ENCODE measurements at places on chromosomes 7 and 10.
A peak's percentile ranks its signal among the peaks of the same experiment; 100 is the strongest.

- DNase-seq, result no peak
Measured at GRCh38 chr10:101961591-101962498, 94.1 kb downstream of the ARMH3 start.

GRCh38 chr10:87723500-87723899 lies 63.8 kb downstream of the PAPSS2 start:
- DNase-seq, result no peak

- DNase-seq, result no peak
Measured at GRCh38 chr7:85237721-85238120, 50.9 kb upstream of the SEMA3D start.

DNA sequence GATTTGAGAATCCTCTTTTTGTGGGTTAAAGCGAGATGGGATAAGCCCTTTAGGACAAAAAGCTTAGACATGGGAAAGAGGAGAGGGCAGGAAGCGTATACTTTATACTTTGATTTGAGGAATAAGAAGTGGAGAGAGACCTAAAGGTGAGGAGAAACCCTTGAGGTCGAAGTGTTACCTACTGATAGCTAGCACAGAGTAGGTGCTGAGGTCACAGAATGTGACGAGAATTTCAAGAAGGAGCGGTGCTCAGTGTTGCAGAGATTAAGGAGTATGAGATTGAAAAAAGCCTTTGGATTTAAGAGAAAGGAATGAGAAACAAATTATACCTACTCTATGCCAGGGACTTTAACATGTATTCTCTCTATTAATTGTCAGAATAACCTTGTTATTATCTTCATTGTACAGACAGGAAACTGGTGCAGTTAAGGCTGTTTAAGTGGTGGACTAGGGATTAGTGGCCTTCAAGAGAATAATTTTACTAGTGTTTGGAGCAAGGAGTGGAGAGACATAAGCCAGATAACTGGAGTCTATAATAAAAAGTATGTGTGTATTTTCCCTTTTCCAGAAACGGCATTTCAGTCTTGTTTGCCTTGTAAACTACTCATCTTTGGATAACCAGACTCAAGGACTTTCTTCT lies 8.8 kb downstream of the CAPZA2 start:
- no peak for DNase-seq

DNA sequence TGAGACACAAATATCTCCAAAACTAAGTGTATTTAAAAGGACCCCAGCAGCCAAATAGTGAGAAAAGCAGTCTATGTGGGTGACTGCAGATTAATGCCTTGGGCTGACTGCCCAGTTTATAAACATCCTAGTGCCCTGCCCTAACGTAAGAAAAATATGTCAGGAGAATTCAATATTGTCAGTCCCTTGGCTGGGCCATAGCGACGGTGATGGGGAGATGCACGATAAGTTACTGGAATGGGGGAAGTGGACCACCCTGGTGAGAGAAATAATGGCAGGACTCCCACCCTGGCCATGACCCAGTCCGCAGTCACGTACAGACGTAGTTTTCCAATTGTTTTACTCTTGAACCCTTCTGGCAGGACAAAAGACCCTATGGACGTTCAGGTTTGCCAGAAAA lies 48.0 kb downstream of the JCAD start:
- DNase-seq, result peak; percentile 69

- no peak for DNase-seq
Measured at GRCh38 chr10:124578231-124579010, 116.8 kb downstream of the LHPP start.

- DNase-seq, result peak; percentile 62
Measured at GRCh38 chr7:32479574-32480200, 10.5 kb downstream of the LSM5 start.

DNA sequence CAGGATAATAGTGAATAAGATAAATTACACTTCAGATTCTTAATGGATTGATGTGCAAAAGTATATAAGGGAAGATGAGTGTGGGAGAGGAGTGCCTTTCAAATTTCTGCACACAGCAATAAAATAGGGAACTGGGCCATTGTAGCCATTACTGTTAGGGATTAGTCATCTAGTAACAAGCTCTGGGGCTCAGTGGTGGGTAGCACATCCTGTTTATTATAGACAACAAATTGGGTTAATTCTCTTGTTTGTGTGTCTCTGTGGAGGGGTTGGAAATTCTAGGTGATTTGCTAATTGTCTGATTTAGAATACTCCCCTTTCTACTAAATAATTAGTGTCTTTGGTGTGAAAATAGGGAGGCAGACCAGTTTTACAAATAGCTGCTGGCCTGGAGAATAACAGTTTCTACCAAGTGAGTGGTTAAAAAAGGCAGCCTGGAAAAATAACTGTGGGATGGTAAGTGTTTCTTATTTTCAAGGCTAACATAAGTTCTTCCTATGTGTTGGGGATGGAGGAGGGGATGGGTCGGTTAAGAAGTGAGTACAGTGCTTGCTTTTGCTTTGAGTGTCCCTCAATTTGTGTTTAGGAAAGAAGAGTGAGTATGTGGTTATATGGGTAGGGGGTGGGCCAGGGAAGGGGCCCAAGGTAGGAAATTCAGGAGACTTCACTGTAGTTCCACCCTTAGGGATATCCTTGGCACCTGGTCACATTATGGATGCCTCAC lies 43.3 kb upstream of the TMEM248 start:
- no peak for DNase-seq

GRCh38 chr10:17910125-17910789 lies 41.5 kb upstream of the SLC39A12 start:
- DNase-seq, result peak; percentile 71

DNA sequence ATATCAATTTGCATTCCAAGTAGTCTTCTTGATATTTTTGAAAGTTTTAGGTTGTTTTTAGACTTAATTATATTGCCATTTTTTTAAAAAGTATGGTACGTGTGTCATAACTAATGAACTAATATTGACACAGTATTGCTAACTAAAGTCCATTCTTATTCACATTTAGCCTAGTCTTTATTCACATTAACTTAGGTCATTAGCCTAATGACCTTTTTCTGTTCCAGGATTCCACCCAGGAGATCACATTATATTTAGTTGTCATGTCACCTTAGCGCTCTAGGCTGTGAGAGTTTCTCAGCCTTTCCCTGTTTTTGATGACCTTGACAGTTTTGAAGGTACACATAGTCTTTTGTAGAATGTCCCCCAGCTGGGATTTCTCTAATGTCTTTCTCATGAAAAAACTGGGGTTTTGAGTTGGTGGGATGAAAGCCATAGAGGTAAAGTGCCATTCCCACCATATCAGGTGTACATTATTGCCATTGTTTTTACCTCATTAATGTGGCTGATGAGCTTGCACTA lies 38.5 kb downstream of the SDHAF3 start:
- no peak for DNase-seq

- DNase-seq, result peak; percentile 25
Measured at GRCh38 chr10:88157981-88158465, 294.6 kb downstream of the PTEN start.

- peak; percentile 66 for DNase-seq
Measured at GRCh38 chr10:4770801-4771553, 55.0 kb upstream of the AKR1E2 start.

DNA sequence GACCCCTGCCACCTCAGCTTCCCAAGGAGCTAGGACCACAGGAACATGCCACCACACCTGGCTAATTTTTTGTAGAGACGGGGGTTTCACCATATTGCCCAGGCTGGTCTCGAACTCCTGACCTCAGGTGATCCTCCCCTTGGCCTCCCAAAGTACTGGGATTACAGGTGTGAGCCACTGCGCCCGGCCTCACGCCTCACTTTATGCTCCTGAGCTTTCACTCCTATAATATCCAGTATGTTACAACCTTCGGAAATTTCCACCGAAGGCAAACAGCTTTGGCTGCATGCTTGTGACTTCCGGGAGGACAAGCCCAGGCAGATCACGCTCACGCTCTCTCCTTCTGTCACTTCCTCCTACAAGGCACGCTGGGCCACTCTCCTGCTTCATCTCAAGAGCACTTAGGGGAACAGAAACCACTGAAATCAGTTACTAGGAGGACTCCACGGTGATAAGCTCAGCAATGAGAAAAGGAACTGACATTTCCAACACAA lies 4.4 kb upstream of the MAD1L1 start:
- DNase-seq, result no peak

DNA sequence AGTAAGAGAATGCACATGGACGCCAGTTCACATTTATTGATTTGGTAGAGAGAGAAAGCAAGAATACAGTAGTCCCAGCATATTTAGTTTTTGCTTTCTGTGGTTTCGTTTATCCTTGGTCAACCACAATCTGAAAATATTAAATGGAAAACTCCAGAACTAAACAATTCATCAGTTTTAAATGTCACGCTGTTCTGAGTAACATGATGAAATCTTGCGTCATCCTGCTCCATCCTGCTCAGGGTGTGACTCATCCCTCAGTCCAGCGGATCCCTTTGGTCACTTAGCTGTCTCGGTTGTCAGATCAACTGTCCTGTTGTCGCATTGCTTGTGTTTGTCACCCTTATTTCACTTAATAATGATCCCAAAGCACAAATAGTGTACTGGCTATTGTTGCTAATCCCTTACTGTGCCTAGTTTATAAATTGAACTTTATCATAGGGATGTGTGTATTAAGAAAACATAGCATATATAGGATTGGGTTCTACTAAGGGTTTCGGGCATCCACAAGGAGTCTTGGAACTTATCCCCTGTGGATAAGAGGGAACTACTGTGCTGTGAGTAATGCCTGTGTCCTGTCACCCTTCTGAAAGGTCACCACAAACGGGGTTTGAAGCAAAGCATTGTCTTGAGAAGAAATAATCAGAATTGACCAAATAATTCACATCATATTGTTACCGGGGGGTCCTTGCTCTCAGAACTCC lies 73.6 kb downstream of the OTUD1 start:
- DNase-seq, result no peak

GRCh38 chr7:6156734-6157133 lies 115.7 kb downstream of the CYTH3 start:
- DNase-seq, result no peak

- DNase-seq, result no peak
Measured at GRCh38 chr10:43215758-43216455, 51.0 kb downstream of the RASGEF1A start.

GRCh38 chr7:143331179-143331801 lies 15.4 kb downstream of the CLCN1 start:
- no peak for DNase-seq

DNA sequence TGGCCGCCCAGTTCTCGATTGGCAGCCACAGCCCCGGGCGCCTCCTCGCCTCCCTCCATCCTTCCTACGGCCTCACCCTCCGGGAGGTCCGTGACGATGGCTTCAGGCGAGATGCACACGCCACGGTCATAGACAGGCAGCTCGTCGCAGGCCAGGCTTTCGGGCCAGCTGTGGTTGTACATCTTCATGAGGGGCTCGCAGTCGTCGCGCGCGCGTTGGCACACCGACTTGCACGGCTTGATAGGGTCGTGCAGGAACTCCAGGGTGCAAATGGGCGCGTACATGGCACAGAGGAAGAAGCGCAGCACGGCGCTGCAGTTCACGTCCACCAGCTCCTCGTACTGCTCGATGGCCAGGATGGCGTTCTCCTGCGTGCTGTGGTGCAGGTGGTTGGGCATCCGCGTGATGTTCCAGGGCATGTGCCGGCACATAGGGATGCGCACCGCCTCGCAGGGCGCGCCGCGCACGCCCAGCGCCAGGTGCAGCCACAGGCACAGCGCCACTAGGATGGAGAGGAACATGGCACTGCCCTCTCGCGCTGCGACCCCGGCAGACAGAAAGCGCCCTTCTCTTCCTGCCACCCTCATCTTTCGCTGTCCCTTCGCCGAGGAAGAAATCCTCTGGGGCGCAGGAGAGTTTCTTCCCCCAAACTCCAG lies 472 bp downstream of the SFRP4 start:
- DNase-seq, result peak; percentile 72

DNA sequence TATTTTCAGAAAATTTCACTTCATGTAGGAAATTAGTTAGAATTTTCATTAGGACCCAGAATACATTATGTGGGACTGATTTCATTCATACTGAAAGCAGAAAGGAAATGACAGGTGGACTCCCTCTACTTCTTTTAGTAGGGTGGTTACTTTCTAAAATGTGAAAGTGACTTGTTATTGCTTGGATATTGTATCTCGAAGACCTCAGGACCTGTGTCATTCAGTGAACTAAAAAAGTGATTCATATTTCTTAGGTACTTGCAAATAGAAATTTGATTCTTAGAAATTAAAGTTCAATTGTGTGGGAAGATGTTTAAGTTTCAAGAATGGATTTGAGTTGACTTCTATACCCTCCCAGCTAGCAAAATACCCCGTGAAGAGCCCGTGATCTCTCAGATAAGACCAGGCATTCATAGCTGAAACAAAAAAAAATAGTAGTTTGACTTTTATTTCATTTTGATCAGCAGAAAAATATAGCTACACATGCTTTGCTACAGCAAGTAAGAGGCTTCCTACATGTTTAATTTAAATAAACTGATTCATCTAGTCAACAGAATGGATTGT lies 1037.1 kb downstream of the GATA3 start:
- DNase-seq, result no peak

GRCh38 chr10:118808601-118809356 lies 54.0 kb upstream of the CACUL1 start:
- DNase-seq, result no peak

DNA sequence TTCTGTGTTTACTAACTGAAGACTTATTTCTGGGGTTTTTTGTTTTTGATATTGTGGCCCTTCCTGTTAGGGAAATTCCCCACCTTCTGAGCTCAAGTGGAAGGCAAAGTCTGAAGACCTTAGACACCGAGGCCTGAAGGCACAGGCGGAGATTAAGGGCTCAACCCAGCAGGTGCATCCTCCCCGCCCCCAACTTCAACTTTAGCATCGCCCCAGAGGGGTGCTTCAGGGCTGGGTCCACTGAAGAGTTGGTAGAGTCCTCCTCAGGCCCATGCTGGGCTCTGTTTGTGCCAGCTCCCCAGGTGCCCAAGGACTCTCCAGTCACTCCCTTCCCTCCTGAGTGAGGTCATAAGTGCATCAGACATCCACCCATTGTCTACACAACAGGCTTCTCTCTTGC lies 9.4 kb upstream of the PPIA start:
- no peak for DNase-seq

GRCh38 chr7:21305455-21306235 lies 122.2 kb upstream of the SP4 start:
- DNase-seq, result no peak

DNA sequence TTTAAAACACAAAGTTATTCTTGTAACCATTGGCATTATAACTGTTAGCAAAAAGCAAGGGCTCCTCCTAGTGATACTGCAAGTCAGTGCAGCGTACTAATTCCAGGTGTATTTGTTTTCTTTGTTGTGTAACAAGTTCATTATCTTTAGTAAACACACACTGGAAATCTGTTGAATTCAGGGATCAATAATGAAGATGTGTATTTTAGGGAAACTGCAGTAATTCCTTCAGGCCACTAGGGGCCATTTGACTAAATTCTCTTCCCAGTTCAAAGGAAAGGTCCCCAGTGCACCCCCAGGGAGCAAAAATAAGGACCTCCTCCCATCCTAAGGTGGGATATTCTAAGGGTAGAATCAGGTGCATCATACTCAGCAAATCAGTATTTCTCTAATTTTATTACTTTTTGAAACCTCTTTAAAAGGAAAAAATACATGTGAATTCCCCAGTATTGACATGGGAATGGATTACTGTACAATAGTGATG lies 158.6 kb upstream of the LYZL1 start:
- no peak for DNase-seq

- DNase-seq, result no peak
Measured at GRCh38 chr10:33388785-33389184, 54.3 kb upstream of the NRP1 start.

Data from tongue (tissue), 3 donors.